Globus pallidus (tissue), 1 donor: ENCODE measurements at places on chromosomes 11 and 22.

DNA sequence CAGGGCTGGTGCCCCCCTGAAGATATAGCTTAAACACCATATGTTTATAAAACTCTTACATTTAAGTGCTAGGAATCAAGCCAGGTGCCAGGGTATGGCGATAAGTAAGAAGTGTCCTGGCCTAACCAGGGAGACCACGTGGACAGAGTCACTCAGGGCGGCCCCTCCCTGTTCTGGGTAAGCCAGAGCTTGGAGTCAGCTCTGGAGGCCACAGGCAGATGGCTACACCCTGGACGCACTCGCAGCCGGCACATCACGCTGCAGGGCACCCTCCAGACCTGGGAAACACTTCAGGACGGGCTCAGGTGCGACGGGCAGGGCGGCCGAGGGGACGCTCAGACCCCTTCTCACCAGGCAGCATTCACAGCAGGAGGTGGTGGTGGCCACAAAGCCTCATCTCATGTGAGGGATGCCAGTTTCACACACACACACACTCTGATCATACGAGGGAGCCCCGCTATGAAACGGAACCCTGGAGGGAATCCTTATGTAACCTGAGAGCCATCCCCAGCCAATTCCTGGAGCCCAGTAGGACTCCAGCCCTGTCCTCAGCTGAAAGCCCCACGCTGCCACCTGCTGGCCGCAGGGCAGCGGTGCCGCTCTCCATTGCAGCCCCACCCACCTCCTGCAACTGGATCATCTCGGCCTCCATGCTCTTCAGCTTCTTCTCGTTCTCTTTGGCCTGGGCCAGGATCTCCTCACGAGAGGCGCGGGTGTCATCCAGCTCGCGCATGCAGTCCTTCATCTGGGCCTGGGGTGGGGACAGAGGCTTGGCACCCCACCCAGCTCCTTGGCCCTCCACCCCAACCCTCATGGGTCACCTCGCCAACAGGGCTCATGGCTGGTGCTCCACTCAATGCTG is 33.4 kb downstream of the APOL1 start:
- DNase-seq: peak; percentile 60

- DNase-seq: no peak
Observed at GRCh38 chr11:68403424-68403823, 57.1 kb upstream of the PPP6R3 start.

DNA sequence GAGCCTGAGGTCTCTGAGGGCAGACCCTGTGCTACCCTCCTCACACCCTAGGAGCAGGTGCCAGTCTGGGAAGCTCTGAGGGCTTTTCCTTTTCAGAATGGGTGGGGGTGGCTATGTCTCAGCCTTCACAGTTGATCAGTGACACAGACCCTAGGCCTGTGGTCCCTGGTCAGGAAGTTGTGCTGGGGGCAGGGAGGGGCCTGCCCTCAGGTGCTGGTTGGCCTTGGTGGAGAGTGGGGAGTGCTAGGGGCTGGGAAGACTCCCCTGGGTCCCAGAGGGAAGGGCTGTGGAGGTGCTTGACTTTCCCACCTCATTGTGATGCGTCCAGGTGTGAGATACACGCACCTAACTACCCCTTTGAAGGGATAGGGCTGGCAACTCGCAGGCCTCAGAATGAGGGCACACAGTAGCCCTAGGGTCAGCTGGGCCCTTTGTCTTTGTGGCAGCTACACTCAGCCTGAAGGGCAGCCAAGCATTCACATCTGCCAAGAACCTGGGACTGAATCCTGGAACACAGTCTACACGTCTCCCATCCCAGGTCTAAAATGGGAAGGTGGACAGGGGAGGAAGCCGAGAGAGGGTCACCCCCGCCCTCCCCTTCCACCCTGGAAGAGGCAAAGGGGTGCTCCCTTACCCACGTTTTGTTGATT is 31.2 kb upstream of the ATXN10 start:
- no peak for DNase-seq

GRCh38 chr11:116813781-116814471 is 9.2 kb downstream of the APOA4 start:
- no peak for DNase-seq

DNA sequence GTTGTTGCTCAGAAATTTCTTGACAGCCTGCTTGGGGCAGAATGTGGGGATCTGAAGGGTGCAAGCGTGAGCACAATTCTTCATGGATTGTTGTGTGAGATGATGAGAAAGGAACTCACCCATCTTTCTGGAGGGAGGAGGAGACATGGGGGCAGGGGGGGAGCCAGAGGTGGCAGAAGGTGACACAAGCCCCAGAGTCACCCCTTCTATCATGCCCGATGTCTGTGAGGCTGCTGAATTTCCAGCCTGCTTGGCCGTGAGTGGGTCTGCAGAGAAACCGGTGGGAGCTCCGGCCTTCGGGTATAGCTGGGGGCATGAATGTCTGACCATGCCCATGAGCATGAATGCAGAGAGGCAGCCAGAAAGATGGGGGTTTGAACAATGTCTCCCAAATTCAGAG is 870.7 kb downstream of the TBC1D22A start:
- DNase-seq: no peak

DNA sequence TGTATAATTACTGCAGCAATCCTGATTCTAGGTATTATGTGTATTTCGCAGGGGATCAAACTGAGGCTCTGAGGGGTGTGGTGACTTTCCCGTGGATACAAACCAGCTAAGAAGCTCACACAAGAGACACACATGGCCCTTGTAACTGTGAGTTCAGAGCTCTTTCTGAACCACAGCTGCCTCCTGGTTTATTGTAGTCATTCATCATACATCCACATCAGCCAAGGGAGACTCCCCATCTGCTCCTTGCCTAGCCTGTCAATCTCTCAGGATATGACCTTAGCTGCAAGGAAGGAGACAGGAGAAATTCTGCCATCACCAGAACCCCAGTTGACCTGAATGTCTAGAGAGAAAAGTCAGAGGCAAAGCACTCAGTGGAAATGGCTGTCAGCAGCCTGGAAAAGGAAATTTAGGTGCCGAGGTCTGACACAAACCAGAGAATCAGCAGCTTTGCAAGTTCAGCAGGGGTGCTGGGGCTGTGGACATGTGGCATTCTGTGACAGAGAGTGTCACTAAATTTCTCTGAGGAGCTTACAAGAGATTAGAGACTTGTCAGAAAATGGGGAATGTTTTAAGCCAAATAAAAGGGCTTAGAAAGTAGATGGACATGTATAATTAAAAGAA is 209.5 kb downstream of the AASDHPPT start:
- DNase-seq: no peak

DNA sequence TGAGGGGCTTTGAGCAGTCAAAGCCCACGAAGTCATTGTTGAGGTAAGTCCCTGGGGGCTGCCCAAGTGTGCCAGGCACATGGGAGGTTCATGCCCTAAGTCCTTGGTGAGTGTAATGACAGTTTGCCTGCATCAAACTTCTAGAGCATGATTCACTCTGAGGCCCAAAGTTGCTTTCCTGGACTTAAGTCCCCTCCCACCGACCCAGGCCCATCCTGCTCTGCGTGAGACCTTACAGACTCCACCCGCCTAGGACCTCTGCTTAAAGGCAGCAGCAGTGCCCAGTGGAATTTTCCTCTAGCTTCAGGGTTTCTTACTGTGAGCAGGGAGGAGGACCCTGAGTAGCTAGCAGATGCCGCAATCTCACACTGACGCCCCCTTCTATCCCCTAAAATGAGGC is 5.7 kb upstream of the PVALB start:
- DNase-seq: no peak

GRCh38 chr11:6554828-6555706 is 48.3 kb downstream of the RRP8 start:
- no peak for DNase-seq

GRCh38 chr22:47148956-47149728 is 386.7 kb downstream of the TBC1D22A start:
- DNase-seq: no peak

GRCh38 chr11:104905271-104905670 is 7.0 kb upstream of the CASP12 start:
- no peak for DNase-seq

GRCh38 chr11:125071435-125071834 is 8.3 kb downstream of the SLC37A2 start:
- DNase-seq: no peak

- no peak for DNase-seq
Observed at GRCh38 chr11:128216198-128216597, 371.2 kb downstream of the ETS1 start.

- no peak for DNase-seq
Observed at GRCh38 chr11:77075425-77075905, 8.7 kb downstream of the CAPN5 start.

- DNase-seq: no peak
Observed at GRCh38 chr11:19686234-19686633, 26.4 kb upstream of the NAV2 start.

DNA sequence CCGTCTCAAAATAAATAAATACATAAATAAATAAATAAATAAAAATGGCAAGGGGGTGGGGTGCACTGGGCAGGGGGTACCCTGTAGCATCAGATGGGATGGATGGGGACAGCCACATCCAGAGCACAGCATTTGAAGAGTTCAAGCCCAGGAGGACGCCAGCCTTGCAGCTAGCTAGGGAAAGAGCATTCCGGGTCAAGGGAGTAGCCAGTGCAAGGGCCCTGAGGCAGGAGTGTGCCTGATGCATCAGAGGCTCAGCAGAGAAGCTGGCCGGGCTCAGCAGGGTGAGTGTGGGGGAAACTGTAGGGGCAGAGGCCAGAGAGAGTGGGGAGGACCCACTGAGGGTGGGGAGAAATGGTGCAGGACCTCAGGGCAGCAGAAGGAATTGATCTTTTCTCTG is 23.7 kb upstream of the CCND1 start:
- DNase-seq: no peak

DNA sequence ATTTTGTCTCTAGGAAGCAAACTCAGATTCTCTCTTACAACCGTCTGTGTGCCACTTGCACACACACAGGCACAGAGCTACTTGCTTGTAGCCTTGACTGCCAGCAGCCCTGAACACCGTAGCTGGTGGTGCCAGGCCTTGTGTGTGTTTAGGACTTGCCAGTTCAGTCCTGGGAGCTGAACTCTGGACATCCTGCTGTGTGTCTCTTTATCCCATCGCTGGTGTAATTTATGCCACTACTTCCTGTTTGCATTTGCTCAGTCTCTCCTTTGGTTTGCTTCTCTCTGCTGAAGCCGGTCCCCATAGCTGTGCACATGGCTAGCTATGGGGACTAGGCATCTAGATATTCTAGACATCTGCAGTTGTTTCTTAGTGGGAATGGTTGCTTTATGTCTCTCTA is 24.0 kb downstream of the MARK2 start:
- DNase-seq: no peak

DNA sequence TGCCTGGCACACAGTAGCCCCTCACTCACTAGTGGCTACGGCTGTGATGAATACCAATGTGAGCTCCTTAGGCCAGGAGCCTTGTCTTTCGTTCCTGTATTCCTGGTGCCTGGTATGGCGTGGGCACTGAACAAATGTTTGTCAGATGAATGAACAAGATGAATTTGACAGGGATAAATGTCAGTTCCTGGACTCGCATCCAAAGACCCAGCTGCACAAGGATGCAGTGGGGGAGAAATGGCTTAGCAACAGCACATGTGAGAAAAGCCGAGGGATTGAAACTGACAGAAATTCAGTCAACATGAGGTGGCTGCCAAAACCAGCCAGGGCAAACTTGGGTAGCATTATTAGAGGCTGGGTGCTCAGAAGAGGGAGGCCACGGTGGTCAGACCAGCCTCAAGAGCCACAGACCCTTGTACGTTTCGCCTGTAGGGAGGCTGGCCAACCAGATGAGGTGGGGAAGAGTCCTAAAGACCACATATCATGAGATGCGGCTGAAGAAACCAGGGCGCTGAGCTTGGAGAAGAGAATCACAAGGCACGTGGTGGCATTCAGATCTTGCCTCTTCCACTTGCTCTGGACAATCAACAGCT is 7.7 kb upstream of the SLC22A8 start:
- no peak for DNase-seq

DNA sequence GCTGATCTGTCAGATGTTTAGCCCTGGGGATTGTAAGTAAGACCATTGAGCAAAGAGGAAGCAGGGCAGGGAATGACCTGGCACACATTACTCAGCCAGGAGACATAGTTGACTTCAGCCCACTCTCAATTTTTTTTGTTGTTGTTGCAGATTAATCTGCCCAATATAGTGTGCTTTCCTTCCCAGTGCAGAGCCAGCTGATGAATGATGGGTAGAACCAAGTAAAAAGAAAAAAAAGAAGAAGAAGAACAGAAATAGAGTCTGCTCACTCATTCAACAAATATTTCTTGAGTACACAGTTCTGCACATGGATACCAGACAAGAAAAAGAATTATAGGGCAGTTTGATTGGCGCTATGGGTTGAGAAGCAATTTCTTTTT is 292.7 kb downstream of the ETS1 start:
- no peak for DNase-seq

DNA sequence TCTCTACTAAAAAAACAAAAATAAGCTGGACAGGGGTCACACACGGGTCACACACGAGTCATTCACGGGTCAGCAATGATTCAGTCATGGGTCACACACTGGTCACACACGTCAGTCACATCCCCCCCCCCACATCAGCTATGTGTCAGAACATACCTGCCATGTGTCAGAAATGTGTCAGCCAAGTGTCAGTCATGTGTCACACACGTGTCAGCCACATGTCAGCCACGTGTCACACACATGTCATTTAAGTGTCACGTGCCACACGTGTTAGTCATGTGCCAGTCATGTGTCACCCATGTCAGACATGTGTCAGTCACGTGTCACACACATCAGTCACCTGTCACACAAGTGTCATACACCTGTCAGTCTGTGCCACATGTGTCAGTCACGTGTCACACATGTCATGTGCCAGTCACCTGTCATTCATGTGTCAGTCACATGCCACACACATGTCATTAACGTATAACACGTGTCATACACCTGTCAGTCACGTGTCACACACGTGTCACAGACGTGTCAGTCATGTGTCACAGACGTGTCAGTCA is 28.7 kb upstream of the MMP20 start:
- no peak for DNase-seq

- DNase-seq: no peak
Observed at GRCh38 chr11:33040033-33040861, 875 bp downstream of the TCP11L1 start.

- DNase-seq: no peak
Observed at GRCh38 chr11:70074746-70075145, 3.4 kb upstream of the ANO1 start.

- DNase-seq: no peak
Observed at GRCh38 chr11:128482512-128483191, 104.7 kb downstream of the ETS1 start.

- DNase-seq: no peak
Observed at GRCh38 chr11:61359516-61359915, 2.2 kb downstream of the CYB561A3 start.

- no peak for DNase-seq
Observed at GRCh38 chr11:103051151-103051801, 40.7 kb downstream of the DCUN1D5 start.

GRCh38 chr11:22928207-22928917 is 68.1 kb upstream of the CCDC179 start:
- DNase-seq: no peak

DNA sequence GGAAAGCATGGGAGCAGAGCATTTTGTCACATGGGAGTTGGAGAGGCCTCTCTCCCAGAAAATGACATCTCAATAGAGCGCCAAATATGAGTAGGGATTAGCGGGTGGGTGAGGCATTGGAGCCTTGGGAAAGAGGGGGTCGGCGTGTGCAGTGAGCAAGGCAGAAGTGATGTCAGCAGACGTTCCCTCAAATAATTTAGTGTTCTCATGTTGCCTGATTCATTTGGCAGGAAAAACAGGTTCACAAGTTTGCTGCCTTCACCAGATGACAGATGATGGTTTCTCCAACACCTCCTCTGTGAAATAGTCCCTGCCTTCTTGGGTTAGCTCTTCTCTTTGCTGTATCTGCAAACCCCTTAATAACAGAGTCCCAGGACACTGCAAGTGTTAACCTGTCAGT is 118.5 kb upstream of the ARHGAP20 start:
- no peak for DNase-seq

- DNase-seq: no peak
Observed at GRCh38 chr11:126182787-126183445, 28.5 kb downstream of the RPUSD4 start.
